Adrenal gland (tissue), 19 donors: ENCODE measurements at places on chromosomes 6 and 20. TPM values are rescaled to one million over a fixed set of nuclear protein-coding genes. Genes with fewer than 3 reads are reported as not detected.
A peak's percentile ranks its signal among the peaks of the same experiment; 100 is the strongest.

The CBFA2T2 gene
- polyA plus RNA-seq: 5.3 TPM

The CRIP3 gene
- 8.9 TPM for polyA plus RNA-seq

The BPIFB2 gene
- polyA plus RNA-seq: not detected

GRCh38 chr6:36201612-36202011, 5.1 kb downstream of the BRPF3 start:
- no peaks in the 10 kb centered on the region for H3K27me3 ChIP-seq
- H3K27ac ChIP-seq: no peak overlapping the region

GRCh38 chr6:32415521-32416019, 8.6 kb upstream of the BTNL2 start:
- H3K36me3 ChIP-seq: no peaks in the 10 kb centered on the region
- DNase-seq: peak; percentile 68
- no peaks in the 10 kb centered on the region for H3K4me1 ChIP-seq
- H3K27ac ChIP-seq: no peak overlapping the region
- H3K27me3 ChIP-seq: peaks cover 37% of the 10 kb centered on the region

The BTN1A1 gene
- polyA plus RNA-seq: not detected

DNA sequence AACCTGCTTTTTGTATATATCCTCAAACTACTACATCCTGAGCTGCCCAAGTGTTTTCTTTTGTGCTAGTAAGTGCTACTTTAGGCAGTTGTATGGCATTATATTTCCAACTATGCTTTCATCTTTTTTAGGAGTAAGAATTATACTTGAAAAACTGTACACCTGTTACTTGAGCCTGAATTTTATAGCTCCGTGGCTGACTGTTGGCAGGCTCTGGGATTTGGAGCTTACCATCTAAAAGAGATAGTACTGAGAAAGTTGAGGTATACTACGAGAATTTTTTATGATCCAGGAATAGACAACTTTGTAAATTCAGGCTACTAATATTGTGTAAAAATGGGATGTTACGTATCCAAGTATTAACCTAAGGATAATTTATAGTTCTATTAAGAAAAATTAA, 32.4 kb downstream of the RNF217 start:
- no peaks in the 10 kb centered on the region for H3K36me3 ChIP-seq
- peaks cover 13% of the 10 kb centered on the region for H3K4me1 ChIP-seq
- no peak for DNase-seq
- no peaks in the 10 kb centered on the region for H3K27me3 ChIP-seq
- no peak overlapping the region for H3K27ac ChIP-seq

The KLHDC3 gene
- polyA plus RNA-seq: 51.2 TPM

The ENPP1 gene
- polyA plus RNA-seq: 4.5 TPM

The SNPH gene
- 4.2 TPM for polyA plus RNA-seq

DNA sequence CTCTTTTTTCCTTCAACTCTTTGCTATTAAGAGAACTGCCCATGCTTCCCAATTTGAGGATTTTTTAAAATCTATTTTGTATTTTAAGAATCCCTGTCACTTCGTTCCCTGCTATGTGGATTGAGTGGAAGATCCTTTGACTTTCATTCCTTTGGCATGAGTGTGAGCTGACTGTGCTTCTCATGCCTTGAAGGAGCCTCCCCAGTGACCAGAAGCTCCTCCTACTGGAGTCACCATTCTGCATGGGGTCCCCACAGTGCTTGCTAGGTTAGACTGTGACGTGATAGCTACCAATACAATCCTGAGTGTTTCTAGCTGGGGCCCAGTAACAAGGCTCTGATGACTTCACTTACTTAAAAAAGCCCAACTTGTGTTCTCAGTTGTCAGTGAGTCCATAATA, 104.4 kb upstream of the LAMP5 start:
- no peak overlapping the region for H3K27ac ChIP-seq
- no peaks in the 10 kb centered on the region for H3K27me3 ChIP-seq
- H3K36me3 ChIP-seq: no peaks in the 10 kb centered on the region
- no peak overlapping the region for H3K4me3 ChIP-seq
- no peaks in the 10 kb centered on the region for H3K4me1 ChIP-seq

The BFSP1 gene
- polyA plus RNA-seq: 1.7 TPM

The ISM1 gene
- polyA plus RNA-seq: 1.1 TPM

DNA sequence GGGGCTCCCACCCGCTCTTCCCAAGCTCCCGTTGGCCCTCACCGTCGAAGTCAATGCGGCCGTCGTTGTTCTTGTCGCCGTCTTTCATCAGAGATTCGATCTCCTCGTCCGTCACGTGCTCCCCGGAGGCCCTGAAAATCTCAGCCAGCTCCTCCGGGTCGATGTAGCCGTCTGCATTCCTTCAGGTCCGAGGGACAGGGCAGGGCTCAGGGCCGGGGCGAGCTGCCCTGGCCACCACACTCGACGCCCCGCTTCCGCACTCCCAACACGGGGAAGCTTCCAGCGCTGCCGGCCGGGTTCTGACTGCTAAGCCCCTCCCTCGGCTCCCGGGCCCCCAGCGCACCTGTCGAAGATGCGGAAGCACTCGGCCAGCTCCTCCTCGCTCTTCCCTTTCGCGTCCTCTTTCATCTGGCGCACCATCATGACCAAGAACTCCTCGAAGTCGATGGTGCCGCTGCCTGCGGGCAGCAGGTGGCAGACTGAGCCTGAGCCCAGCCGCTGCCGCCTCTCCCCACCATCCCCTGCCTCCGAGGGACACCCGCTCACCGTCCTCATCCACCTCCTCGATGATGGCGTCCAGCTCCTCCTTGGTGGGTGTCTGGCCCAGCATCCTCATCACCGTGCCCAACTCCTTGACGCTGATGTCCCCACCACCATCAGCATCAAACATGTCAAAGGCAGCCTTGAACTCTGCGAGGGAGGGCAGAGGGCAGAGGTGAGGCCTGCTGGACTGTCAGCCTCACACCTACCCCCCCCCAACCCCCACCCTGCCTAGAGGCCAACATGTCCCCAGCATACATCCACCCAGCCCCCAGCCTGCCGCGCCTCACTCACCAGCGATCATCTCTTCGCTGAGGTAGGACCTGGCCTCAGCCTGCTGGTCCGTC, 2.9 kb downstream of the TNNC2 start:
- H3K4me3 ChIP-seq: no peak overlapping the region
- DNase-seq: peak; percentile 64

The CST7 gene
- 1.1 TPM for polyA plus RNA-seq

GRCh38 chr6:20692023-20692422, 157.8 kb downstream of the CDKAL1 start:
- H3K27me3 ChIP-seq: no peaks in the 10 kb centered on the region
- no peak overlapping the region for H3K4me3 ChIP-seq
- no peaks in the 10 kb centered on the region for H3K4me1 ChIP-seq
- no peaks in the 10 kb centered on the region for H3K36me3 ChIP-seq

The LAMA2 gene
- 5.8 TPM for polyA plus RNA-seq

DNA sequence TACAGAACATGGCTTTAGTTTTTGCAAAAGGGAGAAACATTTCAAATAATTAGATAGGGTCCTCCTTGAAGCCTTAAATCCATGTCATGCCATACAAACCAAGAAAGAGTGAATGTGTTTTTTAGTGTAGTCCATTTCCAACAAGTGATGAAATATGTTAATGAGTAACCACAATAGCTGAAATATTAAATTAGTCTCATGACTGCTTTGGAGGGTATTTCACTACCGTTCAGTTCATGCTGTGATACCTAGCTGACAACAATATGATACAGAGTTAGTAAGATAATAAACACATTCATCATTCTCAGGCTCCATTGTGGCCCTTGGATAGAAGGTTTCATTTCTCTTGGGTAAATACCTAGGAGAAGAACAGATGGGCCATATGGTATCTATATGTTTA, 5.8 kb upstream of the ID4 start:
- H3K4me1 ChIP-seq: no peaks in the 10 kb centered on the region
- H3K36me3 ChIP-seq: no peaks in the 10 kb centered on the region
- no peak overlapping the region for H3K4me3 ChIP-seq
- H3K27ac ChIP-seq: no peak overlapping the region
- DNase-seq: no peak

DNA sequence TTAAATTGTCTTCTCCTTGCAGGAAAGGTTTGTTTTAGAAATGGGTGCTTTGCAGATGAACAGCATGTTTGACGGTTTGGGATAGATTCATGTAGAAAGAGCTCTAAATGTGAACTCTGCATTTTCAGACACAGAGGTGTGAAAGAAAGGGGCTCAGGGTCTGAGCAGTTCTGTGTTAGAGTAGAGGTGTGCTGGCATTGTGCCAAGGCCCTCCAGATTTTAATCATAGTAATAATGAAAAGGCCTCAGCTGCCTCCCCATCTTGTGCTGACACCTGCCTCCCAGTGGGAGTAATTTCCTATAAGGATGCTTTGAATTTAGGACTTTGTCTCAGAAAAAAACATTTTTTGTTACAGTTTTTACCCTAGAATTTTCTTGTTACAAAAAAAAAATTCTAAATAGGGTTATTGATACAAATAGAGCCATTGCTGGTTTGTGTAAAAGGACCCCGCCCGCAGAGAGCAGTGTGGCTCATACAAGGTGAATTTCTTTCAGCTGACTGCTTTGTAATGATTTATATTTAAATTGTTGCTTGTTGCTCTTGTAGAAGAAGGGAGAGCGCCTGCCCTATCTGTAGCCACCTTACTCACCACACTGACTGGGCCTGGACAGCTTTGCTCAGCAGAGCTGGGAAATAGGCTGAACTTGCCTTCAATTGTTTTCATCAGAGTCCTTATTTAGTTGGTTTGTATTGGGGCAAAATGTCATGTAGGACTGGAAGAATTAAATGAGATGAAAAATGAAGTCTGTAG, 294.5 kb downstream of the ZFAND3 start:
- H3K4me3 ChIP-seq: no peak overlapping the region
- no peak for DNase-seq
- H3K27ac ChIP-seq: no peak overlapping the region
- peaks cover 12% of the 10 kb centered on the region for H3K4me1 ChIP-seq

- DNase-seq: no peak
- H3K4me1 ChIP-seq: no peaks in the 10 kb centered on the region
- no peak overlapping the region for H3K4me3 ChIP-seq
- H3K27me3 ChIP-seq: no peaks in the 10 kb centered on the region
Measured at GRCh38 chr6:44705596-44705995, 318.1 kb downstream of the CDC5L start.

- H3K4me3 ChIP-seq: no peak overlapping the region
- H3K36me3 ChIP-seq: peaks cover 15% of the 10 kb centered on the region
- no peak for DNase-seq
- H3K27ac ChIP-seq: no peak overlapping the region
- H3K27me3 ChIP-seq: no peaks in the 10 kb centered on the region
Measured at GRCh38 chr6:57130661-57131177, 40.7 kb downstream of the ZNF451 start.

GRCh38 chr6:22079783-22080182, 217.1 kb downstream of the PRL start:
- no peaks in the 10 kb centered on the region for H3K4me1 ChIP-seq
- H3K36me3 ChIP-seq: no peaks in the 10 kb centered on the region
- DNase-seq: no peak
- no peaks in the 10 kb centered on the region for H3K27me3 ChIP-seq
- no peak overlapping the region for H3K27ac ChIP-seq

The LTB gene
- polyA plus RNA-seq: 4.8 TPM

The RALY gene
- 35.7 TPM for polyA plus RNA-seq

- H3K4me3 ChIP-seq: no peak overlapping the region
- H3K4me1 ChIP-seq: no peaks in the 10 kb centered on the region
- H3K36me3 ChIP-seq: no peaks in the 10 kb centered on the region
- H3K27me3 ChIP-seq: no peaks in the 10 kb centered on the region
Measured at GRCh38 chr20:7790189-7790588, 150.1 kb downstream of the HAO1 start.

The CCN6 gene
- not detected for polyA plus RNA-seq

DNA sequence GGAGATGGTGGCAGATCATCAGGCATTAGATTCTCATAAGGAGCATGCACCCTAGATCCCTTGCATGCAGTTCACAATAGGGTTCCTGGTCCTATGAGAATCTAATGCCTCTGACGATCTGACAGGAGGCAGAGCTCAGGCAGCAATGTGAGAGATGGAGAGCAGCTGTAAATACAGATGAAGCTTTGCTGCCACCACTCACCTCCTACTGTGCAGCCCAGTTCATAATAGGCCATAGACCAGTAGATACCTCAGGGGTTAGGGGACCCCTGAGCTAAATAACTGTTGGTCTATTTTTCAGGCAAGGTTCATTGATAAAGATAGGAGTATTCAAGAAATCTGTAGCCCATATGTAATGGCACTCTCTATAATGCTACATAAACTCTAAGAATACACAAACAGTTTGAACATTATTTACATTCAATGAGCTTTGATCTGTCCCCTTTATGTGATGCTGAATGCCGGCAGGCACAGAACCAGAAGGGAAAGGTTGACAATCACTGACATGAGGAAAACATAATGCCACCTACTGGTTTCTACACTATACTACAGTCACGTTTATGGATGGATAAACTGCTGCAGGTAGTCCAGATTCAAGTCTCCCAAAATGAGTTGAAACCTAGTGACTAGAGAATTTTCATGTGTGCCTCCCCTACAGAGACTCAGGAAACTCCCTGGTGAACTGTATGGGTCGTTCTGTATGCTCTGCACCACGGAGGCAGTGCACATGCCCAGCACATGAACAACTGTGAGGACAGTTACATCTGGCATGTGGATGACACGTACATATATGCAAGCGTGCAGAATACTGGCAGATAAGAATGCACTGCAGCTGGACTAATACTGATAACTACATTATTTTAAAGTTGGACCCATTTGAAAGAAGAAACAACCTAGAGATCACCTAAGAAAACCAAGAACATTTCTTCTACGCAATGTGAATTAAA, 72.0 kb downstream of the DST start:
- DNase-seq: no peak
- H3K4me1 ChIP-seq: no peaks in the 10 kb centered on the region
- H3K4me3 ChIP-seq: no peak overlapping the region
- H3K27ac ChIP-seq: no peak overlapping the region
- no peaks in the 10 kb centered on the region for H3K27me3 ChIP-seq

- H3K27me3 ChIP-seq: no peaks in the 10 kb centered on the region
- DNase-seq: no peak
- H3K27ac ChIP-seq: peak overlapping the region; percentile 87
- no peaks in the 10 kb centered on the region for H3K36me3 ChIP-seq
- no peak overlapping the region for H3K4me3 ChIP-seq
Measured at GRCh38 chr20:62238569-62239277, 402 bp downstream of the OSBPL2 start.

GRCh38 chr6:33123732-33124524, 48.1 kb downstream of the HLA-DPB1 start:
- no peak overlapping the region for H3K4me3 ChIP-seq
- no peaks in the 10 kb centered on the region for H3K27me3 ChIP-seq
- H3K27ac ChIP-seq: no peak overlapping the region
- no peak for DNase-seq

DNA sequence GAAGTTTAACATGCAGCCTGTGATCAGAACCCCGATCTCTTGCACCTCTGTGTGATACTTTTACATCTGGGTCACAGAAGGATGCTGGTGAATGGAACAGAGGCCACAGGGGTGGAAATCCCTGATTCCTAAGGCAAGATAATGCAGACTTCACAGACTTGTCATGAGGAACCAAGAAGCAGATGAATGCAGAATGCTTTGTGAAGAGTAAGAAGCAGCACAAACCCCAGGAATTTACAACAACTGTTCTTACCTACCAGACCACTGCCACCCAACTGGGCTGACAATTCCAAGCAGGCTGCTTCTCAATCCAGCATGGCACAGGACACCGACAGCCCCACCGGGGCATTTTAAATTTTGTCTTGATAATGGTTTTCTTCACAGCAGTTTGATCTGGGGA, 113.2 kb upstream of the CD93 start:
- DNase-seq: no peak
- H3K27ac ChIP-seq: no peak overlapping the region
- H3K27me3 ChIP-seq: no peaks in the 10 kb centered on the region
- H3K36me3 ChIP-seq: no peaks in the 10 kb centered on the region
- no peak overlapping the region for H3K4me3 ChIP-seq
- no peaks in the 10 kb centered on the region for H3K4me1 ChIP-seq

The DSP gene
- polyA plus RNA-seq: 12.3 TPM

The HMGCLL1 gene
- 4.6 TPM for polyA plus RNA-seq
